ENCODE measurements at places on chromosomes 12 and 14. TPM values are rescaled to one million over a fixed set of nuclear protein-coding genes. Genes with fewer than 3 reads are reported as not detected.
A peak's percentile ranks its signal among the peaks of the same experiment; 100 is the strongest.

DNA sequence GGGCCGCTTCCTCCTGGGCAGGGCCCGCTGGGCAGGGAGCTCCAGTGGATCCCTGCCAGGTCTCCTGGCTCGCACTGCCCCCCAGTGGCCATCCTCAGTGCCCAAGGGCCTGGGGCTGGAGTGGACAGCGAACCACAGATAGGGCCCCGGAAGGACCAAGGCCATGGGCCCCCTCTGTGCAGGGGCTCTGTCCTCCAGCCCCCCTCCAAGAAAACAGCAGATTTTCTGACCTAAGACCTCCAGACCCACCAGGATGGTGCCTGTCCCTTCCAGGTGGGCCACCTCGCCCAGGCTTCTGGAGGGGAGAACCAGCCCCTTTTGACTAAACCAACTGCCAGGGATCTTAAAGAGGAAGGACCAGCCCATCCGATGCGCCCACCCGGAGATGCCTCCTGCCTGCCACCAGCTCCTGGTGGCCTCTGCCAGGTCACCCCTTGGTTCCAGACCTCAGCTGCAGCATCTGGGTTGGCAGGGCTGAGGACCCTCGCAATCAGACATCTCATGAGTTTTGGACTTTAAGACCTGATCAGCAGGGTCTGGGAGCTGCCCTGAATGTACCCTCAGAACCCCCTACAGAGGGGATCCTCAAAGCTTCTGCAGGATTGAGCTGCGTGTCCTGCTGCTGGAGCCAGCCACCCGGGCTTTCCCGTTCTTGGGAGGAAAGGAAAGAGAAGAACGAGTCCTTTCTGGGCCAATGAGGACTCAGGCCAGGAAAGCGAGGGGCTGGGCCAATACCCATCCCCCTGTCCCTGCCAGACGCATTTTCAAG, 325.8 kb upstream of the DIO3 start:
- DNase-seq = no peak
- no peak overlapping the region for H3K4me3 ChIP-seq
- no peaks in the 10 kb centered on the region for H3K36me3 ChIP-seq

- H3K27ac ChIP-seq = no peak overlapping the region
- H3K36me3 ChIP-seq = peaks cover 5% of the 10 kb centered on the region
- no peaks in the 10 kb centered on the region for H3K27me3 ChIP-seq
- no peak overlapping the region for H3K4me3 ChIP-seq
- no peak for DNase-seq
Observed at GRCh38 chr12:7154042-7154441, 23.9 kb downstream of the CLSTN3 start.

- H3K27ac ChIP-seq = no peak overlapping the region
- H3K4me1 ChIP-seq = no peaks in the 10 kb centered on the region
- H3K36me3 ChIP-seq = no peaks in the 10 kb centered on the region
- H3K4me3 ChIP-seq = no peak overlapping the region
Observed at GRCh38 chr12:18886962-18887361, 149.0 kb downstream of the CAPZA3 start.

RBM23 gene
- 194 TPM for total RNA-seq

KCNC2 gene
- not detected for total RNA-seq

DNA sequence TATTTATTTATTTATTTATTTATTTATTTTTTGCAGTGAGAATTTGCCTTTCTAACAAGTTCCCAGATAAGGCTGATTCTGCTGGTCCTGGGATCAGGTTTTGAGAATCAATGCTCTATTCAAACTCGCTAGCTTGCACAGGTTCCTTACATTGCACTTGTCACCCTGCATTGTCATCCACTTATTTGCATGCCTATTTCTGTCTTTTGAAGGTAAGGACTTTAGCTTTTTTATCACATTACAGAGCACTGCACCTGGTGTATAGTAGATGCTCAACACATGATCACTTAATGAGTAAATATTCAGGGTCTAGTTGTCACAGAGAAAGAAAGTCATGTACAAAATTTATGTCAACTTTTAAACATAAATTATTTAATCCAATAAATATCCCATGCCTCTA, 219.7 kb upstream of the BTG1 start:
- no peaks in the 10 kb centered on the region for H3K4me1 ChIP-seq
- no peaks in the 10 kb centered on the region for H3K36me3 ChIP-seq
- H3K4me3 ChIP-seq = no peak overlapping the region
- DNase-seq = no peak
- no peak overlapping the region for H3K27ac ChIP-seq

KRT73 gene
- total RNA-seq = not detected

STAC3 gene
- 0.98 TPM for total RNA-seq

LRIG3 gene
- total RNA-seq = 139 TPM

- no peaks in the 10 kb centered on the region for H3K27me3 ChIP-seq
- H3K36me3 ChIP-seq = no peaks in the 10 kb centered on the region
- H3K4me1 ChIP-seq = no peaks in the 10 kb centered on the region
- H3K4me3 ChIP-seq = no peak overlapping the region
- no peak for DNase-seq
Observed at GRCh38 chr12:3837049-3837448, 36.1 kb downstream of the PARP11 start.

FOXM1 gene
- total RNA-seq = under 0.01 TPM

MANSC4 gene
- not detected for total RNA-seq

DNA sequence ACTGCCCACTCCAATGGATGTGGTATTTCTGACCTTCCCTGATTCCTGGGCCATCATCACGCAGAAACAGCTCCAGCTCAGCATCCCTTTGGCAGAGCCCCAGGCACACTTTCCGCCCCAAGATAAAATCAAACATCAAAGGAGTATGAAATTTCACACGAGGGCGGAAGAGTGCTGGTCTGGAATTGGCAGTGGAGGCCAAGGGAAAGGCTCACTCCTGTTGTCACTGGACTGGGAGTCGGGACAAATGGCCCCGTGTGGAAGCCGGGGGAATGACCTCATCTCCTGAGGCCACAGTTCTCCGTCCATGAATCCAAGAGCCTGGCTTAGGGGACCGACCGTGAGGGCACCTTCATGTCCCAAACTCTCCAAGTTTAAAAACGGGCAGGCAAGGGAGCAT, 40.9 kb downstream of the FZD10 start:
- H3K27me3 ChIP-seq = no peaks in the 10 kb centered on the region
- DNase-seq = no peak
- no peaks in the 10 kb centered on the region for H3K4me1 ChIP-seq
- no peak overlapping the region for H3K4me3 ChIP-seq
- no peak overlapping the region for H3K27ac ChIP-seq

TAS2R8 gene
- 0.48 TPM for total RNA-seq

PRICKLE1 gene
- 6.4 TPM for total RNA-seq

ACRBP gene
- 0.59 TPM for total RNA-seq

- no peaks in the 10 kb centered on the region for H3K4me1 ChIP-seq
- H3K27me3 ChIP-seq = no peaks in the 10 kb centered on the region
- DNase-seq = no peak
- no peak overlapping the region for H3K27ac ChIP-seq
- H3K4me3 ChIP-seq = no peak overlapping the region
Observed at GRCh38 chr12:9380650-9381049, 172.5 kb upstream of the PZP start.

RAB3IP gene
- total RNA-seq = 45.5 TPM

DNA sequence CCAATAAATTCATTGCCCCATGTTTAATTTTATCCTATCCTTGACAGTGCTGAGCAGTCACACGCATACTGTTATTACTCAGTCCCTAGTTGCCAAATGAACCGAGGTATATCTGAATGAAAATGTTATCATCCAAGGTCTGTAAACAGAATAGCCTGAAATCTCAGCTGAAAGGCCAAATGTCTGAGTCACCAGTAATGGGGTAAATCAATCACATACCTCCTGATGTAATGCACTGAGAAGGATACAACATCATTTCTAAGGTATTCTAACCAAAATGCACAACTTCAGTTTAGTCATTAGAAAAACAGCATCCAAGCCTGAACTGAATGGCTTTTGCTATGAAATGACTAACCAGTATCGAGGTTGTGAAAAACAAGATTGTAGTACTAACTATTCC, 228.6 kb downstream of the DPF3 start:
- no peak overlapping the region for H3K27ac ChIP-seq
- no peak overlapping the region for H3K4me3 ChIP-seq
- no peaks in the 10 kb centered on the region for H3K27me3 ChIP-seq
- H3K4me1 ChIP-seq = no peaks in the 10 kb centered on the region
- no peak for DNase-seq

GRCh38 chr14:52863334-52863700, 71.9 kb upstream of the GNPNAT1 start:
- H3K4me3 ChIP-seq = no peak overlapping the region
- H3K27ac ChIP-seq = peak overlapping the region; percentile 68

LMO3 gene
- total RNA-seq = 6.9 TPM

DNA sequence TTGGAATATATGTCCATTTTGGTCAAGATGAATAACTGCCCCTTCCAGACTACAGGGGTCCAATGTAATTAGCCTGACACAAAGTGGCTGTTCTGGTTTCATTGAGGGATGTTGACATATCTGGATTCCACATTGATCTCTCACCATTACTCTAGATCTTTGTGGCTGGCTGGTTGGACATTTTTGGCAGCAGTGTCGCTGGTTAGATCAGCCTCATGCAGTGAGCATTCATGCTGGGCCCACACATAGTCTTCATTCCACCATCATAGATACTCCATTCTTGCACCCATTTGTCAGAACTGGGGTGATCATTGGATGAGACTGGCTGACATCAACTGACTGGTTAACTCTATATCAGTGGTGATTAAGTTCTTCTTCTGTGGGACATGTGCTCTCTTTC, 74.4 kb downstream of the MGST1 start:
- H3K4me1 ChIP-seq = no peaks in the 10 kb centered on the region
- no peak for DNase-seq
- no peak overlapping the region for H3K27ac ChIP-seq
- no peaks in the 10 kb centered on the region for H3K27me3 ChIP-seq

GRCh38 chr12:96907671-96908422, 790 bp downstream of the NEDD1 start:
- H3K36me3 ChIP-seq = no peaks in the 10 kb centered on the region
- peak overlapping the region; percentile 95 for H3K27ac ChIP-seq
- H3K4me3 ChIP-seq = peak overlapping the region; percentile 87

PSMC1 gene
- 170 TPM for total RNA-seq

LTB4R2 gene
- total RNA-seq = 8.5 TPM

ADCY6 gene
- total RNA-seq = 46.7 TPM

TAS2R14 gene
- 8.8 TPM for total RNA-seq

- H3K27ac ChIP-seq = no peak overlapping the region
- H3K36me3 ChIP-seq = no peaks in the 10 kb centered on the region
- no peaks in the 10 kb centered on the region for H3K27me3 ChIP-seq
- DNase-seq = no peak
- H3K4me3 ChIP-seq = no peak overlapping the region
Observed at GRCh38 chr12:11183011-11183410, 3.7 kb downstream of the TAS2R42 start.

ATL1 gene
- 10.4 TPM for total RNA-seq

DNA sequence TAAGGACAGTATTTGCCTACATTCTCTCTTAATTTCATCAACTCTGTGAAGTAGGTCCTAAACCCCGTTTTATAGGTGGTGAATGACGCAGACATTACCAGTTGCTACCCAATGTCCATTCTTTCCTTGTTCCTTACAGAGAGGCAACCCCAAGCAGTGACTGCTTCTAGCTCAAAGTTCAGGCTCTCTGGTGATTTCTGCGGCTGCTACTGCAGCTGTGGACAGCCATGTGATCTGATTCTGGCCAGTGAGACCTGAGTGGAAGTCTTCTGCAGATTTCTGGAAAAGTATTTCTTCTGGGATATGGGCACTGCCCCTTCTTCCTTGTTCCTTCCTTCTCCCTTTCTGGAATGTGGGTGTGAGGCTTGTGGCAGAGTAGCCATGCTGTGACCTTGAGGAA, 82.9 kb downstream of the ARF6 start:
- no peak for DNase-seq
- no peak overlapping the region for H3K4me3 ChIP-seq
- peaks cover 26% of the 10 kb centered on the region for H3K4me1 ChIP-seq
- no peaks in the 10 kb centered on the region for H3K36me3 ChIP-seq

- H3K27ac ChIP-seq = no peak overlapping the region
- H3K4me1 ChIP-seq = no peaks in the 10 kb centered on the region
- H3K36me3 ChIP-seq = no peaks in the 10 kb centered on the region
- no peak for DNase-seq
- no peak overlapping the region for H3K4me3 ChIP-seq
- H3K27me3 ChIP-seq = no peaks in the 10 kb centered on the region
Observed at GRCh38 chr12:54840244-54840865, 14.0 kb upstream of the MUCL1 start.

OR6C2 gene
- not detected for total RNA-seq

GRCh38 chr12:119809023-119809422, 68.1 kb downstream of the CIT start:
- H3K4me3 ChIP-seq = no peak overlapping the region
- H3K27ac ChIP-seq = no peak overlapping the region
- no peaks in the 10 kb centered on the region for H3K36me3 ChIP-seq
- DNase-seq = no peak
- peaks cover 5% of the 10 kb centered on the region for H3K4me1 ChIP-seq

SETD1B gene
- total RNA-seq = 7.9 TPM

DNA sequence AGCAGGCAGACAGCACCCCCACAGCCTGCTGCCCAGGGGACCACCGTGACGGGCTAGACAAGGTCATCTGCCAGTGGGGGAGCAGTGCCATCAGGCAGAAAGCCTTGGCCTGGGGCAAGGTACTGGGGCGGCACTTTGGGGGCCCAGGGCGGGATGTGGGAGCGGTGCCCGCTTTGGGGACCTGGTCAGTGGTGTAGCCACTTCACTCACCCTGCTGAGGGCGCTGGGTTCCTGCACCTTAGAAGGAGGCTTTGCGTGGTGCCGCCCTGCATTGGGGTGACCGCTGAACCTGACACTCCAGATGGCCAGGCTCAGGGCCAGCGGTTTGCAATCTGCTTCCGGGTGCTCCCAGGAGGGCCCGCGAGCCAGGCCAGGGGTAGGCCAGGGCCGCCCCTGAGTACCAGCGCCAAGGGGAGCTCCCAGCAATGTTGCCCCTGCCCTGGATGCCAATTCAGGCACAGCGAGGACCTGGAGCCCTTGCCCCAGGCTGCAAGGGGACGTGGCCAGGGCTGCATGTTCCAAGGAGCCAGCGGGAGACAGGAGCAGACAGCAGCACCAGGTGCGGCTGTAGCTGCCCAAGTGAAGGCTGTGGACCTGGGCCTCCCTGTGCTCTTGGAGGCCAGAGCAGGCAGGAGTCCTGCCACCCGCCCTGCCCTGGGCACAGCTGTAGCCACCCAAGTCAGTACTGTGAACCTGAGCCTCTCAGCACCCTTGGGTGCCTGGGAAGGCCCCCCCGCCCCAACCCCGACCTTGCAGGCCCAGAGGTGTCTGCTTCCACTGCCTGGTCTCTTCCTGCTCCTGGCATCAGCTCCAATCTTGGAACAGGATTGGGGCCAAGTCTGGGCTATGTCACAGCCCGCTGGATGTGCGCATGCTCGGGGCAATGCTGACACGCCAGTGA, 550.7 kb downstream of the SLC6A15 start:
- no peak for DNase-seq
- no peak overlapping the region for H3K27ac ChIP-seq
- H3K27me3 ChIP-seq = no peaks in the 10 kb centered on the region
- no peaks in the 10 kb centered on the region for H3K4me1 ChIP-seq
